ENCODE measurements at places on chromosomes 7 and 10. TPM values are rescaled to one million over a fixed set of nuclear protein-coding genes. Genes with fewer than 3 reads are reported as not detected.

DNA sequence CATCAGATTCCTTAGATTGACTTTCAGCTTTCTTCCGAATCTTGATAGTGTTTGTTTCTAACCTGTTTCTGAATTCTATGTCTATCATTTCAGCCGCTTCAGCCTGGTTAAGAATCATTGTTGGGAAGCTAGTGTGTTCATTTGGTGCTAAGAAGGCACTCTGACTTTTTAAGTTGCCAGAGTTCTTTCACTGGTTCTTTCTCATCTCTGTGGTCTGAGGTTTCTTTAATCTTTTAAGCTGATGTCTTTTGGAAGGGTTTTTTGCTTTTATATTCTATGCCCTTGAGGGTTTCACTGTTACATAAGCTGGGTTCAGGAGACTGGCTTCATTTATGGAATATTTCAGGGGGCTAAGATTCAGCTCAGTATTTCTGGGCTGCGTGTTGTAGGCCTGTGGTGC is 104.5 kb upstream of the PRSS58 start:
- no peak for DNase-seq

DNA sequence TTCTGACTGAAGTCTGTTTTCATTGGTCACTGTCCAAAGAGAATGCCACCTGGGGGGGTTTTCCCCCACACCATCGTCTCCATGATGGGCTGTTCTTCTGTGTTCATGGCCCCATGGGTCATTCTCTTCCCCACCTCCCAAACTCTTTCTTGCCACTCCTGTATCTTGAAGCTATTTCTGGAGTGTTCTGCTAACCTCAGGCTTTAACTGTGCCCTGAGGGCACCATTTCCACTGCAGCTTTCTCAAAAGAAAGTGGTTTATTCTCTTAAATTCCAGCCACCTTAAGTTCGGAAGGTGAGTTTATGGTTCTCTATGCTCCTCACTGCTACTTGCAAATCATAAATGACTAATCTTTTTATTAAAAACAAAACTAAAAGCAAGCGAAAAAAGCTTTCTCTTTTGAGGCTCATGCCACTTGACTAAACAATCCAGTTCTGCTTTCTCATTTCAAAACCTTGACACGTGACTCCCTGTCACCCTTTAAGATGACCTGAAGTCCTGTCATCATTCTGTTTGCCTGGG is 7.4 kb upstream of the APBB1IP start:
- no peak for DNase-seq

GRCh38 chr10:62268027-62268398 is 631 bp downstream of the RTKN2 start:
- no peak for DNase-seq

GRCh38 chr7:30627026-30627425 is 32.3 kb downstream of the GARS1 start:
- DNase-seq: no peak

LSM5 gene
- total RNA-seq: 47.1 TPM

ACHE gene
- total RNA-seq: 0.34 TPM

Measured in activated B cell treated with CpG ODN at 0.5 μM for 24 hours (primary cell).